ENCODE measurements at places on chromosomes 7 and 10. TPM values are rescaled to one million over a fixed set of nuclear protein-coding genes. Genes with fewer than 3 reads are reported as not detected.
A peak's percentile ranks its signal among the peaks of the same experiment; 100 is the strongest.

DNA sequence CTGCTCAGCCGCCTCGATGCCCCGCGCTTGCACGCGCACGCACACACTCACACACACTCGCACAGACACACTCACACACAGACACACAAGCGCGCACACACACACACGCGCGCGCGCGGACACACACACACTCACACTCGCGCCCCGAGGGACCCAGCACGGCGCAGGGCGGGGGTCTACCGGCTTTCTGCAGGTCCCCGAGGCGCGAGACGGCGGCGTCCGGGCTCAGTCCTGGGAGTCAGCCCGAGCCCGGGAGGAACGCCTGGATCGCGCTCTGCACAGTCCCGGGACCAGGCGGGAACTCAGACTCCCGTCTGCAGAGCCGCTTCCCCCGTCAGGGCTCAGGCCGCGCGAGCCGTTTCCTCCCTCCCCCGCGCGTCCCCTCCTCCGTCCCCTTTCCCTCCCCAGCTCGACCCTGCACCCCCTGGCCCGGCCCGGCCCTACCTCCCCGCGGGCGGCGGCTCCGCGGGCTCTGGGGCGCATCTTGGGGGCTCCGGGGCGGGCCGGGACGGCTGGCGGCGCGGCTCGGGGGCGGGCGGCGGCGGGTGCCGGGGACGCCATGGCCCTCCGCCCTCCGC is 464 bp downstream of the DENND2A start:
- no peak overlapping the region for H3K27ac ChIP-seq
- H3K4me3 ChIP-seq = peak overlapping the region; percentile 33
- no peak for DNase-seq
- peaks cover 56% of the 10 kb centered on the region for H3K27me3 ChIP-seq
- peaks cover 20% of the 10 kb centered on the region for H3K4me1 ChIP-seq

GRCh38 chr10:125494651-125495239 is 188.2 kb downstream of the TEX36 start:
- H3K4me3 ChIP-seq = no peak overlapping the region
- no peak overlapping the region for H3K27ac ChIP-seq
- no peaks in the 10 kb centered on the region for H3K4me1 ChIP-seq
- H3K27me3 ChIP-seq = no peaks in the 10 kb centered on the region
- no peaks in the 10 kb centered on the region for H3K36me3 ChIP-seq

- no peak overlapping the region for H3K27ac ChIP-seq
- H3K27me3 ChIP-seq = no peaks in the 10 kb centered on the region
- no peaks in the 10 kb centered on the region for H3K36me3 ChIP-seq
These were observed 10.2 kb upstream of the COBL start for GRCh38 chr7:51326656-51327286.

The ABCA13 gene
- total RNA-seq = not detected

DNA sequence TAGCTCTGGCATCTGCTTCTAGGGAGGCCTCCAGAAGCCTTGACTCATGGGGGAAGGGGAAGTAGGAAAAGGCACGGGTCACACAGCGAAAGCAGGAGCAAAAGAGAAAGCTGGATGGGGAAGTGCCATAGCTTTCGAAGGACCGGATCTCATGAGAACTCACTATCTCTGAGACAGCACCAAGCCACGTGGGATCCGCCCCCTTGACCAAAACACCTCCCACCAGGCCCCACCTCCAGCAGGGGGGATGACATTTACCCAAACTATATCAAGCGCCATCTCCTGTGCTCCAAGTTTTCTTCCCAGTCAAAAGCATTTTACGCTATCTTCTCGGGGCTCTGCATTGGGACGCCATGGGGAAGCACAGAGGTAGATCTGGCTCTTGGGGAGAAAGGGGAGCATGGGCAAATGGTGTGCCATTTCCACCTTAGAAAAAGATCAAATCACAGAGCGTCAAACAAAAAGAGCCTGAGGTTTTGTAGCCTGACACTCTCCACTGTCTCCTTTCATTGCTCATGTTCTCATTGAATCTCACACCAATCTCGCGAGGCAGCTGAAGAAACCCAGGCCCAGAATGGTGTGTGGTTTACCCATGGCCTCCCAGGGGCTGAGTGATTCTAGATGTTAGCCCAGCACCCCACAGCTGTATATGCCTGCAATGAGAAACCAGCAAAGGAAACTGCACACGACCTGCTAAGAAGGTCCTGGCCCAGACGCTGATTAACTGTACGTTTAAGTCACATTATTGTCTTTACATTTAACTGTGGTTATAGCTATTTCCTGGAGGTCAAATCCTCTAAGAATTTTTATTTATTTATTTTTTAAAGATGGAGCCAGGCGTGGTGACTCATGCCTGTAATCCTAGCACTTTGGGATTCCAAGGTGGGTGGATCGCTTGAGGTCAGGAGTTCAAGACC is 8.1 kb upstream of the OLAH start:
- no peak overlapping the region for H3K4me3 ChIP-seq
- H3K36me3 ChIP-seq = no peaks in the 10 kb centered on the region
- H3K4me1 ChIP-seq = no peaks in the 10 kb centered on the region
- no peaks in the 10 kb centered on the region for H3K27me3 ChIP-seq

The CUEDC2 gene
- total RNA-seq = 25.5 TPM

- no peaks in the 10 kb centered on the region for H3K36me3 ChIP-seq
- no peak overlapping the region for H3K4me3 ChIP-seq
- H3K27me3 ChIP-seq = no peaks in the 10 kb centered on the region
- peaks cover 4% of the 10 kb centered on the region for H3K4me1 ChIP-seq
- no peak overlapping the region for H3K27ac ChIP-seq
- DNase-seq = no peak
These were observed 154.4 kb downstream of the JAZF1 start for GRCh38 chr7:28026237-28026636.

- peaks cover 14% of the 10 kb centered on the region for H3K36me3 ChIP-seq
- H3K27ac ChIP-seq = no peak overlapping the region
- no peak overlapping the region for H3K4me3 ChIP-seq
These were observed 143.6 kb downstream of the HBP1 start for GRCh38 chr7:107312418-107312817.

GRCh38 chr10:50394832-50395231 is 143.5 kb upstream of the ASAH2 start:
- H3K4me3 ChIP-seq = no peak overlapping the region
- H3K27ac ChIP-seq = no peak overlapping the region
- no peak for DNase-seq

The IL6 gene
- not detected for total RNA-seq

DNA sequence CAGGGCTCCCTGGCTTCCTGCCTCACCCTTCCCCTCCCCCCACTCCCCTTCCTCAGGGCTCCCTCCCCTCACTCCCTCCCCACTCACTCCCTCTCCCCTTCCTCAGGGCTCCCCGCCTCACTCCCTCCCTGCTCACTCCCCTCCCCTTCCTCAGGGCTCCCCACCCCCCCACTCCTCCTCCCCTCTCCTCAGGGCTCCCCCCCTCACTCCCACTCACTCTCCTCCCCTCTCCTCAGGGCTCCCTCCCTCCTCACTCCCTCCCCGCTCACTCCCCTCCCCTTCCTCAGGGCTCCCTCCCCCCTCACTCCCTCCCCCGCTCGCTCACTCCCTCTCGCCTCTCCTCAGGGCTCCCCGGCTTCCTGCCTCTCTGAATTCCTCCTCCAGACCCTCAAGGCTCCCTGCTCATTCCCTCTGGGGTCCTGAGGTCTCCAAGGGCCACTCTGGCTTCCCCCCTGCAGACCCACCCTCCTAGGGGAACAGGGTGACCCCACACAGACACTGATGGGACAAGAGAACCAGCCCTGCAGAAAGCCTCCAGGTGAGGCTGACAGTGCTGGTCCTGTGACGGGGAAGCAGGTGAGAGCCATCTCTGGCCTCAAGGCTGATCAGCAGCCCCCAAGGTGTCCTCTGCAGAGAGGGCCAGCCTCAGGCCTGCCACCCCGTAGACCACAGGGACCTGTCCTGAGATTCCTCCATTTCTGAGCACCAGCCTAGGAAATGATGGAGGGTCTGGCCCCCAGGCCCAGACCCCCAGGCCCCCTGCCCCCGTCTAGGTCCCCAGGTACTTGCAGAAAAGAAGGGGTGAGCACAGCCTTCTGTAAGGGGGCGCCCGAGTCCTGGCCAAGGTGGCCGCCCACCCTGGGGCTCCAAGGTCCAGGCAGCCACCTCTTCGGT is 47.2 kb downstream of the PWWP2B start:
- H3K27me3 ChIP-seq = no peaks in the 10 kb centered on the region
- no peaks in the 10 kb centered on the region for H3K36me3 ChIP-seq
- no peak overlapping the region for H3K4me3 ChIP-seq
- H3K4me1 ChIP-seq = peaks cover 52% of the 10 kb centered on the region

The OR2AE1 gene
- not detected for total RNA-seq

The EDRF1 gene
- total RNA-seq = 39.0 TPM

The PDE6C gene
- total RNA-seq = not detected
